Left lung (tissue), 14 donors: ENCODE measurements at places on chromosomes 5 and 9. TPM values are rescaled to one million over a fixed set of nuclear protein-coding genes. Genes with fewer than 3 reads are reported as not detected.

DNA sequence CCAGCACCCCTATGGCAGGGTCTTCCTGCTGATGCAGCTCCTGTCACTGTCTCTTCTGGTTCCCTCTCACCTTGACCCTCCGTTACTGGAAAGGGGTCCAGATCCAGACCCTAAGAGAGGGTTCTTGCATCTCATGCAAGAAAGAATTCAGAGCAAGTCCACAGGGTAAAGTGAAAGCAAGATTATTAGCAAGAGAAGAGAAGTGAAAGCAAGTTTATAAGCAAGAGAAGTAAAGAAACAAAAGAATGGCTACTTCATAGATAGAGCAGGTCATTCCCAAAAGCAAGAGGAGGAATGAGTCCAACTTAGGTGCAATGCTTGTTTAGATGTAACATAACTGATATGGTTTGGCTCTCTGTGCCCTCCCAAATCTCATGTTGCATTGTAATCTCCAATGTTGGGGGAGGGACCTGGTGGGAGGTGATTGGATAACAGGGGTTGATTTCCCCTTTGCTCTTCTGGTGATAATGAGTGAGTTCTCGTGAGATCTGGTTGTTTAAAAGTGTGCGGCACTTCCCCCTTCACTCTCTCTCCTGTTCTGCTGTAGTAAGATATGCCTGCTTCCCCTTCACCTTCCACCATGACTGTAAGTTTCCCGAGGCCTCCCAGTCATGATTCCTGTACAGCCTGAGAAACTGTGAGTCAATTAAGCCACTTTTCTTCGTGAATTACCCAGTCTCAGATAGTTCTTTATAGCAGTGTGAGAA, 183.3 kb downstream of the MED10 start:
- no peak for DNase-seq

- DNase-seq = no peak
Observed at GRCh38 chr5:149376104-149376503, 3.0 kb downstream of the IL17B start.

DNA sequence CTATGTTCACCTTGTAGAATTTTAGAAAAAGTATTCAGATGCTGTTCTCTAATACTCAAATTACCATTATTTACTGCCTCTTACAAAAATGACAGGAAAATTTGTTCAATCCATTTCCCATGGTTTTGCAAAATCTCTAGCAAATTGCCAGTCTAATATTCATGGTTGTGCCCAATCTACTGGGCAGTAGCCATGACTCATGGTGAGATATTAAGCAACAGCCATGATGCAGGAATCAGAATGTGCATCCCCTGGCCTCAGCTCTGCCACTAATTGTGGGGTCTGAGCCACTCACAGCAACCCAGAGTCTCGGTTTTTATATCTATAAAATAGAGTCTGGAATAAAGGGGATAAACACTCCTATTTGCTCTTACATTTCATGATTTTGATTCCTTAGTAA, 353.6 kb downstream of the DEPDC1B start:
- no peak for DNase-seq

TMEM174 gene
- 0.13 TPM for polyA plus RNA-seq

DNA sequence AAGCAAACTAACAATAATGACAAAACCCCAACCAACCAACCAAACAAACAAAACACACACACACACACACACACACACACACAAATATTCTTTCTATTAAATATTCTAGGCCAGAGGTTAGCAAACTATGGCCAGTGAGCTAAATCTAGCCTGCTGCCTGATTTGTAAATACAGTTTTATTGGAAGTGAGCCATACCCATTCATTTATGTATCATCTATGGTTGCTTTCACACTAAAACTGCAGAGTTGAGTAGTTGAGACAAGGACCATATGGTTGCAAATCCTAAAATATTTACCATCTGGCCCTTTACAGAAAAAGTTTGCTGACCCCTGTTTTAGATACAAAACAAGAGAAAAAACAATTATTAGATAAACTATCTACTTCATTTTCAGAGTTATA, 620.5 kb upstream of the SEMA6A start:
- peak; percentile 69 for DNase-seq

IRGM gene
- 0.75 TPM for polyA plus RNA-seq

- peak; percentile 94 for DNase-seq
Observed at GRCh38 chr5:61301341-61302199, 30.5 kb upstream of the ZSWIM6 start.
